A172 (cell line): ENCODE measurements at places on chromosomes 5 and 9.

- DNase-seq = peak; percentile 84
Observed at GRCh38 chr5:145775893-145776444, 59.2 kb downstream of the PRELID2 start.

- no peak for DNase-seq
Observed at GRCh38 chr9:37292896-37293295, 129.6 kb upstream of the GRHPR start.

GRCh38 chr5:132768485-132768868, 8.6 kb downstream of the SEPTIN8 start:
- no peak for DNase-seq

GRCh38 chr5:87898574-87898973, 370.1 kb downstream of the TMEM161B start:
- DNase-seq = no peak

DNA sequence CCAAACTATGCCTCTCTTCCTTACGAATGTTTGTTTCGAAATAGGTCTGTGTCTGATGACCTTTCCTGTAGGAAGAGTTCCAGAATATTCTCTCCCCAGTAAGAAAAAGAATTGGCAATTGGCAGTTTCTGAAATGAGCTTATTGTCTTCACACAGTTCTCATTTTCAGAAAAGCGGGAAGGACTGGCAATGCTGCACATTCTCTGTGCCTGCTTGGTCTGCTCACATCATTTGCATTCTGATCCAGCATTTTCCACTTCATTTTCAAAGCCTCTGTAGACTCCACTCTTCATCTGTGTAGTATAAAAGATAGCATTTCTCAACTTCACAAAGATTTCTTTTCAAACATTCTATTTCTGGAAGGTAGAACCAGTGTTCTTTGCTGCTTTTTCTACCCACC, 120.6 kb upstream of the CCDC112 start:
- no peak for DNase-seq

- DNase-seq = no peak
Observed at GRCh38 chr9:122657527-122657926, at the start of gene OR1B1. Gene OR1B1, minus strand, starts transcription at chr9:122657627.

DNA sequence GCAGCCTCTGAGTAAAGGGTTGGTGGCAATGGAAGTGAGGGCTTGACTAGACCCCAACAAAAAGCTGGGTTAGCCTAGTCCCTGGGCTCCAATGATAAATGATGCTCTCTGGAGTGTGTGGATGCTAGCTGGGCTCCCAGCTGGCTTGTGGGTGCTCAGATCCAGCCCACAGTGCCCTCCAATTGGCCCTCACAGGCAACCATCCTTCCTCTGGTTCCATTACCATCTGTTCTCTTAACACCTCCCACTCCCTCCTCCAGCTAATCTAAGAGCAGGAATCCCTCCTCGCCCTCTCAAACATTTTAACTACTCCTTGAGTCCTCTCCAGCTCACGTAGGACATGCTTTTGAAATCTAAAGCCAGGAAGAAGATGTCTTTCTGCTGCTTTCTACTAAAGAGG, 25.2 kb upstream of the FRMD3 start:
- no peak for DNase-seq

GRCh38 chr5:34042321-34042720, 692 bp downstream of the C1QTNF3 start:
- no peak for DNase-seq

DNA sequence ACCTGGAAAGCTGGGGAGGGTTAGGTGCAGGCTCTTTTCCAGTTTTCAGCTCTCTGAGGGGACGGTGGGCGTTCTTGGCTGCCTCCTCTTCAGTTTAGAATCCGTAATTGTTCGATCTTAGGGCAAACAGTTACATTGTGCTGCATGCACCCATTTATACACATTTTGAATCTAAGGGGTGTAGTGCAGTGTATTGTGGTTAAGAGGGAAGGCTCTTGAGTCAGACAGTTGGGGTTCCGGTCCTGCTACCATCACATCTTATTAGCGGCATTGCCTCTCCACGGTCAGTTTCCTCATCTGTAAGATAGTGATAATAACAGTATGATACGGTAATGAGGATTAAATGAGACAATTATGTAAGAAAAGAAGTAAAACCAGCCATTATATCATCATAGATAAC, 625 bp downstream of the EXOSC2 start:
- DNase-seq = no peak

DNA sequence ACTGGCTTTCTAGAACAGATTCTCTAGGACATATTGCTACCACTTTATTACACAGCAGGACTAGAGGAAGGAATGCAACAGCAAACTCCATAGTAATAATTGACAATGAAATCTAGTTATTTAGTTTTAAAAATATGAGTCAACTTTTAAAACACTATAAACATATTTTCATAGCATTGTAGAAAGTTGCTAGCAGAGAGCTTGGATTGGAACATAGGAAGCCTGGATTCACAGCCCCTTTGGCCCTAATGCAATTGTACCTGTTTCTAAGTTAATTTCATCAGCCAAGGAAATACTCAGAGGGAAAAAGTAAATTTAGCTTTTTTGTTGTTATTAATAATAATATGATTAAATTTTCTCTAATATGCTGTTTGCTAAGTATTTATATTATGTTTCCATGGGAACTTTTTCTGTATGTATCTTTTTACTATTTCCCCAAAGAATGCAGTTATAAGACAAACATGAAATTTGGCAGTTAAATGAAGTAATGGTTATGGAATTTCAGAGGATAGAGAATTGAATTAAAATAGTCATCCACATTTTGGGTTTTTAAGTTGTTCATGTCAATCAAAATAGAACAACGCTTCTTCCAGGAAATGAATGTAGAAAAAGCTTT, 45.6 kb downstream of the VCAN start:
- no peak for DNase-seq

- no peak for DNase-seq
Observed at GRCh38 chr5:73694089-73694488, 68.1 kb downstream of the ARHGEF28 start.

- DNase-seq = no peak
Observed at GRCh38 chr5:103264508-103264907, 5.9 kb downstream of the MACIR start.

DNA sequence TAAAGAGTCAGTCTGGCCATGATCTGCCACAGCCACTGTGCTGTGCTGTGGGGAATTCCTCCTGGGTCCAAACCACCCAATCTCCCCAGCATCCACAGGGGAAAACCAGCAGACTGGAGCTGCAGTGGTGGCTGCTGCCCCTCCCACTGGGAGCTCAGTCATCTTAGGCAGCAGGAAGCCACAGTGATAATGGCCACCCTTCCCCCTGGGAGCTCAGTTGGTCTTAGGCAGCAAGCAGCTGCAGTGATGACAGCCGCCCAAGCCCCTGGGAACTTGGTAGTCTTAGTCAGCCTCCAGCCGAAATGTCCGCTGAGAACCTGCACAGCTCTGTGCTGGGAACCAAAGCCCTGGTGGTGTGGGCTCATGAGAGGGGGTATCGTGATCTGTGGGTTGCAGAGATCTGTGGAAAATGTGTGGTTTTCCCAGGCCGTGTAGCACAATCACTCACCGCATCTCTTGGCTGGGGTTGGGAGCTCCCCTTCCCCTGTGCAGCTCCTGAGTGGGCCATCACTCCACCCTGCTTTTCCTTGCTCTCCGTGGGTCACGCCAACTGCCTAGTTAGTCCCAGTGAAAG, 38.4 kb upstream of the SMIM15 start:
- DNase-seq = peak; percentile 26

- DNase-seq = peak; percentile 64
Observed at GRCh38 chr5:179762079-179762780, 29.6 kb downstream of the MAML1 start.

- DNase-seq = no peak
Observed at GRCh38 chr9:95370064-95370463, 52.6 kb upstream of the FANCC start.

GRCh38 chr9:72834994-72835393, 117.9 kb downstream of the ALDH1A1 start:
- no peak for DNase-seq

- no peak for DNase-seq
Observed at GRCh38 chr5:34020726-34021125, 12.9 kb upstream of the AMACR start.

GRCh38 chr5:120869831-120870230, 405.7 kb downstream of the PRR16 start:
- DNase-seq = no peak

DNA sequence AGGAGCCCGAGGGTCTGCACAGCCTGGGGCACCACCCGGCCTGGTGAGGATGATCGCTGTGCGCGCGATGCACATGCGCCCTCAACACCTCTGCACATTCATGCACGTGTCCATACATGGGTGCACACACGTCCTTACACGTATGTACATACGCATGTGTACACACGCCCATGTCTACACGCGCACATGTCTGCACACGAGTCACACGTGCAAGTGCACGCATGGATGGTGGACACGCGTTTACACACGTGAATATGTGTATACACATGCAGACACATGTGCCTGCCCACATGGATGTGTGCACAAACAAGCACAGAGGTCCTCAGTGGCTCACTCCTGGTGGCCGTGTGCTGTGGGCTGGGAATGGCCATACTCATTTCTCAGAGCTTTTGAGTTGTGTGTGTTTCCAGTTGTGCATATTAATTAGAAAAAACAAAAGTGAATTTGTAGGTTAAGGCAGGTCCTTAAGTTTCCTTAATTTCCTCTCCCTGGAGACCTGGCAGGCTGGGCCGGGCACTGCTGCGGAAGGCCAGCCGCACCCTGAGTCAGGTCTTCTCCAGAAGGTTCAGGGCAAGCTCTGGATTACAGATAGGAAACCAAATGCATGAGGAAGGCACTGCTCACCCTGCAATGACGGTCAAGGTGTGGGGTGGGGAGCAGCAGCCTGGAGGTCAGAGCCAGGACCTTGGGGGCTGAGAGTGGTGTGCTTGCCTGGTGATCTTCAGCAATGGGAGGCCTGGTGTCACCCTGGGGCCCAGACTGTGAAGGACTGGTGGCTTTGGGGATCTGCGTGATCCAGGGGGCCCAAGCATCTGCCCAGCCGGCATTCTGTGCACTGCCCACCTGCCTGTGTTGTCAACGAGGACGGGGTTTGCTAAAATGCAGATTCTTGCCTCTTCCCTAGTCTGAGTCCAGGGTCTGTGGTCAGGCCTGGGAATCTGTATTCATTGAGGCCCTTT, 1.3 kb upstream of the RNU6ATAC start:
- DNase-seq = no peak

GRCh38 chr9:71812385-71812784, 44.1 kb upstream of the CEMIP2 start:
- DNase-seq = no peak

GRCh38 chr5:94326586-94326985, 291.8 kb downstream of the KIAA0825 start:
- no peak for DNase-seq

DNA sequence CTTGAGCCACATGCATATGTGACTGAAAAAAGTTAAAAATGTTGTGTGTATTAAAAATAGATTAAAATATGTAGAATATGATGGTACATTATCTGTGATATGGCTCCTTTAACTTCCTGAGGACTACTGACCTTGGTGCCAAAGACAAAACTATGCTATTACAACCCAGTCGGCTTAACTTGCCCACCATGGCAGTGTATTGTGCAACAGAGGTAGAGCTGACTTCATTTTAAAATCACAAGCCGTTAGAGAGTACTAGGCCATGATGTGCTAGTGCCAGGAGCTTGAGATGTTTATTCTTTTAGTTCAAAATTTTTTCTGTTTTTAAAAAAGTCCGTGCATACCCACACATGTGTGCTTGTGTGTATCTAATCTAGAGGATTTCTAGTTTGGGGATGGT, 46.3 kb downstream of the NAA35 start:
- no peak for DNase-seq

DNA sequence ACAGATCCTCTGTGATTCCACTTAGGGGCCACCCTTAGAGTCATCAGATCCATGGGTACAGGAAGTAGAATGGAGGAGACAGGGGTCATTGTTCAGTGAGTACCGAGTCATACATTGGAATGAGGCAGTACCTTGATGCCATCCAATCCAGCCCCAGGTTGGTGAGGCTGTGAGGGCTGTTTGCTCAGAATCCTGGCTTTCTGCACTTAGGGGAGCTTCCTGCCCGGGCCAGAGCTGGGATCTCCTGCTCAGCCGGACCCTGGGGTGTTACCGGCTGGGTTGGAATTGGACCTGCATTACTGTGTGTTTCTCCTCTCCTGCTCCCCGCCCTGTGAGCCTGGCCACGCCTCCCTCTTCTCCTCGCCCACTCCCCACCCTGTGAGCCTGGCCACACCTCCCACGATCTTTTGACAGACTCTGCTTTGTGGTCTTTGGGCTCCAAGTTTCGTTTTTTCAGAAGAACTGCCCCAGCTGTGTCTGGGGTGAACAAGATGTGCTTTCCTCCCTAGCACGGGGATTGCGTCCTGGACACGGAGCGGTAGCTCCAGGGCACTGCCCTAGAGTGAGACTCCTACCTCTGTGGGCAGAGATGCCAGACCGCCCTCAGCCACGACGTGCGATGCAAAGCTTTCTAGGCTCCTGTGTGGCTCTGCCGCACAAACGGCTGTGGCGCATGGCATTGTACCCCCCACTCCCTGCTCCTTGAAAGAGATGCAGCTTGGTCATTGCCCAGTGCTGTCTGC, 15.4 kb downstream of the TRAF2 start:
- peak; percentile 99 for DNase-seq

DNA sequence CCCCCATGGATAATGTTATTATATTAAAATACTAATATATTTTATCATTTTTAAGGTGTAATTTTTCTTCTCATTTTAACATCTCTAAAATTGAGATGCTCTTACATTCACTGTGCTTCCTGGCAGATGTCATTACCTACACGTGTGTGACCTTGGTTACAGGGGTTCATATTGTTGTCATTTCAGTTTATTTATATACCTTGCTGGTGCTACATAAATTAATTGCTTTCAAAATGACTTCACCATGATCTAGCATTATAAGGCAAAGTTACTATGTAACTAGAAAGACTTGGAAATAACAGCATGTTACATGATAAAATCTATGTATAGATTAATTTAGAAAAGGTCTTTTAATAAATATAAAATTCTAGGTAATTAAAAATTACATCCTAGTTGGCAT, 60.9 kb downstream of the ARHGEF28 start:
- no peak for DNase-seq

- DNase-seq = no peak
Observed at GRCh38 chr5:39896706-39897105, 471.9 kb upstream of the DAB2 start.

- DNase-seq = no peak
Observed at GRCh38 chr5:153598099-153598498, 107.6 kb downstream of the GRIA1 start.

GRCh38 chr5:131423056-131423455, 159.2 kb downstream of the CDC42SE2 start:
- DNase-seq = peak; percentile 12

DNA sequence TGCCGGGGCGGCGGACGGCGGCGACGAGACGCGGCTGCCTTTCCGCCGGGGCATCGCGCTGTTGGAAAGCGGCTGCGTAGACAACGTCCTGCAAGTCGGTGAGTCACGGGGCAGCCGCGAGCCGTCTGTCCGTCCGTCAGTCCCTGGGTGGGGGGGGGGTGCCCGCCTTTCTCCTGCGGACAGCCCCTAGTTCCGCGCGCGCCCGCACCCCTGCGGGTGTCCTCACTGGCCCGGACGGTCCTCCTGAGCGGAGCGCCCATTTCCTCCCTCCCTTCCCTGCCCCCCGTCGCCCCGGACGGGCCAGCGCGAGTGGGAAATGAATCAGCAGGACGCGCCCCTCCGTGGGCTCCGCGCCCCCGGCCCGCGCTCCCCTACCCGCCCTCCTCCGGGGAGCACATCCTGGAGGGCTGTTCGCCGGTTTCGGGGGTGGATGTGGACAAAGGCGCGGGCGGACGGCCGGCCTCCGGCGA, 828 bp downstream of the ZSWIM6 start:
- no peak for DNase-seq

- DNase-seq = peak; percentile 60
Observed at GRCh38 chr5:168552146-168552545, 23.0 kb downstream of the FBLL1 start.

GRCh38 chr5:138625134-138625533, 49.9 kb upstream of the HSPA9 start:
- DNase-seq = no peak

GRCh38 chr9:132184124-132184523, 22.3 kb downstream of the NTNG2 start:
- no peak for DNase-seq
